ENCODE measurements at places on chromosomes 16 and 17.

- no peak for DNase-seq
Observed at GRCh38 chr16:74463888-74464287, 42.6 kb upstream of the CLEC18B start.

DNA sequence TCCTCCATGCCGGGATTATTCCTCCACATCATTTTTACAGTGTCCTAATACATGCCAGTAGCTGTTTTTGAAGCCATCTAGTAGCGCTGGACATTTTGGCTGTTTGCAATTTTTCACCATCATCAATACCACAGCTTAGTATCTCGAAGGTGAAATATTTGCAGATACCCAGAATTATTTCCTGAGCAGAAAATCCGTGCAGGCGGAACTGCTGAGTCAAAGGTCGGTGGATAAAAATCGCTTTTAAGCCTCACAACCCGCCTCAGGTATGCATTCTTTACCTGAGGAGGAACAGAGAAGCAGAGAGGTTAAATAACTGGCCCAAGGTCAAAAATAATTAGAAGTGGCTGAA, 584 bp upstream of the TNRC6A start:
- no peak for DNase-seq

GRCh38 chr17:55444471-55445441, 23.1 kb upstream of the MMD start:
- no peak for DNase-seq

DNA sequence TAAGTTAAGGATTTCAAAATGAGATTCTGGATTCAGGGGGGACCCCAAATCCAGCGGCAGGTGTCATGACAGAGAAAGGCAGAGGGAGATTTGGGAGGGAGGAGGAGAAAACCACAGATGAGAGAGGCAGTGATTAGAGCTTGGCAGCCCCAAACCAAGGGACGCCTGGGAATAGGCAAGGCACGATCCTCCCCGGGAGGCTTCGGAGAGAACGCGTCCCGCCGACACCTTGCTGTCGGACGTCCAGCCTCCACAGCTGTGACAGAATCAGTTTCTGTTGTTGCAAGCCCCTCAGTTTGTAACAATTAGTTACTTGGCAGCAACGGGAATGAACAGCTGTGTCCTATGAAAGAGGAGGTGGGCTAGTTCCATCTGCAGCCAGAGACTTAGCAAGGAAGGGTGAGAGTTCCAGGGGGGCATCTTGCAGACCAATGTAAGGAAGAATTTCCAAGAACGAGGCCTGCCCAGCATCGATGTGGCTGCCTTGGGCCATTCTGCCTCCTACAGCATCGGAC, 110.7 kb upstream of the SDK2 start:
- no peak for DNase-seq

DNA sequence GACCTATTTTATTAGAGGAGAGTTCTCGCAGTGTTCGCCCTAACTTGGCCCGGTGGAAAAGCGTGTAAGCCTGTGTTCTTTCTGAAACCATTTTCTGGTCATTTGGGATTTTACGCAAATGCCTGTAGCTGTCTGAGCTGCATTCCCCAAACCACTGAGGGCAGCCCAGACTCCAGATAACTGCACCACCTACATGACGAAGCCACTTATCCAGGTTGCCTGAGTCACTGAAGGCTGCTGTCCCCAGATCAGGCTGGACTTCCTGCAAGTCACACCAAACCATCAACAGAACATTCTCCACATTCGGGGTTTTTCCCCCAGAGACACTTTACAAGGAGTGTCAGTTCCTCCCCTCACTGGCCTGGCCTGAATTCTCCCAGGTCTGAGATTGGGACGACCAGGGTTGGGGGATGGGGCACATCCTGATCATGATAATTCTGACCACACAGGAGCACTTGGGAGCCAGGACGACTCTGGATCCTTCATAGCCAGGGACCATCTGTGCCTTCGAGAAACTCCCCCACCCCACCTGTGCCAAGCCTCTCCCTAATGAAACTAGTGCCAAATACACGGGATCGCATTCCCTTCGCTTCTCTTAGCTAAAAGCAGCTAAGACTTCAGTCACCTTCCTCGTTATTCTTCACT, 2.3 kb downstream of the RPRML start:
- no peak for DNase-seq

GRCh38 chr17:81680150-81680549, 3.4 kb downstream of the ARL16 start:
- no peak for DNase-seq

GRCh38 chr16:88084881-88085280, 133.6 kb downstream of the BANP start:
- no peak for DNase-seq

GRCh38 chr17:78650093-78650715, 73.0 kb upstream of the DNAH17 start:
- no peak for DNase-seq

- no peak for DNase-seq
Observed at GRCh38 chr17:82880620-82881323, 41.0 kb upstream of the ZNF750 start.

- no peak for DNase-seq
Observed at GRCh38 chr17:27390540-27390939, 65.7 kb upstream of the KSR1 start.

GRCh38 chr17:79814127-79814973, 17.5 kb upstream of the CBX8 start:
- no peak for DNase-seq

- DNase-seq: no peak
Observed at GRCh38 chr16:4882000-4882632, 34.8 kb downstream of the UBN1 start.

DNA sequence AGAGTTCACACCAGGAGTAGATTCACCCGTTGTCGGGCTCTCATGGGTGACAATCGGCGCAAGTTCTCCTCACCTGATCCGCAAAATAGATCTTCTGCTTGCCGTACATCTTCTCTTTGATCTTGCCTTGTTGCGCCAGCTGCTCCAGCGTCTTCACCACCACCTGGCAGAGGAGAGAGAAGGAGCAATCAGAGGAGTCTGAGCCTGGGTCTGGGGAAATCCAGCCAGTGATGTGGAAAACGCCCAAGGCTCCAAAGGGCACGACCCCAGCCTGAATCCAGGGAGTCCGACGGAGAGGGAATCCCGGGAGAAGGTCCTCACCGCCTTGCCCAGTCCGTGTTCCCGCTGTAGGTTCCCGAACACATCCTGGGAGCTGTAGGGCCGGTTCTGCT, 393 bp downstream of the PSMC3IP start:
- no peak for DNase-seq

GRCh38 chr17:79244665-79245064, 170.0 kb downstream of the ENGASE start:
- DNase-seq: no peak

DNA sequence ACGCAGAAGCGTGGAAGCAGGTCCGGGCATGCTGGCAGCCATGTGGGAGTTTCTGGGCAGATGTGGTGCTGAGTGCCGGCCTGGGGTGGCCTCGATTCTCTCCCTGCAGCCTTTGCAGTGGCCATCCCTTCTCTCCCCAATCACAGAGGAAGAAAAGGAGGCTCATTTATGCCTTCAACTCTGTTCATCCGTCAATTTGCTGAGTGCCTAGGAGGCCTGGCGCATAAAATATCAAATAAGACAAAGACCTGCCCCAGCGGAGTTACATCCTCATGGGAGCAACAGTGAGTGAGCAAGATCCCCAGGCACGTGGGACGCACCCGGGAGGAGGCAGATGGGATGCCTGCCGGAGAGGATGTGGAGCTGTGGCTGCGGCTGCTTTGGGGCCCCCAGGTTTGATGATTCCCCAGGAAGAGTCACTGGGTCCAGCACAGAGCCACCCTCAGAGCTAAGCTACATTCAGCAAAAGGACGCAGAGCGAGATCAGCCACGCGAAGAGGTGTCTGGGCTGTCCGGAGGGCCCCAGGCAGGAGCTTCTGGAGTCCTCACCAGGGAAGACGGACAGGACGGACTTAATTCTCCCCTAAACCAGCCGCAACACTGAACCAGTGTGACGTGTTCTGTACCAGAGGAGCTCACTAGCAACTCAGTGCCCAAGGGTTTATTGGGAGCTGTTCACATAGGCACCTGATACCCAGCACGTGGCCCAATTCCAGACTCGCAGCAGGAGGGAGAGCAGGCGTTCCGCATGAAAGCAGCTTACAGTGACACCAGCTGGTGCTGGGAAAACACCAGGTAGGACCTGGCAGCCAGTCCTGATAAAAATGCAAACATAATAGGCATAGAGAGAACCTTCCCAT, 11.3 kb downstream of the CA5A start:
- DNase-seq: no peak

DNA sequence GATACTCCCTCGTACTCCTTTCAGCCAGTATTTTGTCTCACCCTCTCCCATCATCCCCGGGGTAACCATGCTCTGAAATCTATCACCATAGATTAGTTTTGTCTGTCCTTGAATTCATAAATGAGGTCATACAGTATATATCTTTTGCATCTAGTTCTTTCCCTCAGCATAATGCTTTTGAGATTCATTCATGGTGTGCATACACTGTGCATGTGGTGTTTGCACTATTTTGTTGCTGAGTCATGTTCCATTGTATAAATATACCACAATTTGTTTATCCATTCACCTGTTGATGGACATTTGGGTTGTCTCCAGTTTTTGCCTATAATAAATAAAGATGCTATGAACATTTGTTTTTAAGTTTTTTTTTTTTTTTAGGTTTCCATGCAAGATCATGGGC, 34.2 kb upstream of the NLRP1 start:
- no peak for DNase-seq

All from activated T-cell treated with anti-CD3 and anti-CD28 coated beads for 48 hours (primary cell).